Mucosa of gallbladder (tissue), 1 donor: ENCODE measurements at places on chromosomes 6 and 20. TPM values are rescaled to one million over a fixed set of nuclear protein-coding genes. Genes with fewer than 3 reads are reported as not detected.

SLC17A4 gene
- 62.7 TPM for total RNA-seq

DNA sequence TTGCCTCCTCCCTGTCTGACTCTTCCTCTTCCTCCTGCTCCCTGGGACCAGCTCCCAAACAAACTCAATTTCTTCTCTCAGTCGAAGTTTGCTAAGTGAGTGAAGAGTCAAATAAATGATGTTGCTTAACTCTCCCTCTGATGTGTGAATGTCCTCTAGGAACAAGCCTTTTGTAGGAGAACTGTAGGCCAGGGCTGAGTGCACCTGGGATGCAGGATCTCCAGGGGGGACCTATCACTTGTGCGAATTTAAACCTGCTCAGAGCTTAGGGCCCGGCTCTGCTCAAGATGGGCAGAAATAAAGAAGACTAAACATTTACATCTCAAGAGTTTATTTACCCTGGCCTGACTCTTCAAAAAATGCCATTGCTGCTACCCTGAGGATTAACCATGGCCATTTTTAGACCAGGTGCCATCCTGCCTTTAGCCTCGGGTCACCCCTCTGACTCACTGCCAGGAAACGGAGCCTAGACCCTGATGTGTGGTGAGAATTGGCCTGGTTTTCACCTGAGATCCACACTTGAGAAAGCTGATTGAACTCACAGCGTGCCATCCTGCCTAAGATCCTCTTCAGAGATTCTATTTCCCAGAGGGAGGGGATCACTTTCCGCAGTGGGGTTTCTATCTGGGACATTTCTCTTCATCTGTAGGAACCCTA is 63.6 kb upstream of the CD93 start:
- DNase-seq, result no peak

DNA sequence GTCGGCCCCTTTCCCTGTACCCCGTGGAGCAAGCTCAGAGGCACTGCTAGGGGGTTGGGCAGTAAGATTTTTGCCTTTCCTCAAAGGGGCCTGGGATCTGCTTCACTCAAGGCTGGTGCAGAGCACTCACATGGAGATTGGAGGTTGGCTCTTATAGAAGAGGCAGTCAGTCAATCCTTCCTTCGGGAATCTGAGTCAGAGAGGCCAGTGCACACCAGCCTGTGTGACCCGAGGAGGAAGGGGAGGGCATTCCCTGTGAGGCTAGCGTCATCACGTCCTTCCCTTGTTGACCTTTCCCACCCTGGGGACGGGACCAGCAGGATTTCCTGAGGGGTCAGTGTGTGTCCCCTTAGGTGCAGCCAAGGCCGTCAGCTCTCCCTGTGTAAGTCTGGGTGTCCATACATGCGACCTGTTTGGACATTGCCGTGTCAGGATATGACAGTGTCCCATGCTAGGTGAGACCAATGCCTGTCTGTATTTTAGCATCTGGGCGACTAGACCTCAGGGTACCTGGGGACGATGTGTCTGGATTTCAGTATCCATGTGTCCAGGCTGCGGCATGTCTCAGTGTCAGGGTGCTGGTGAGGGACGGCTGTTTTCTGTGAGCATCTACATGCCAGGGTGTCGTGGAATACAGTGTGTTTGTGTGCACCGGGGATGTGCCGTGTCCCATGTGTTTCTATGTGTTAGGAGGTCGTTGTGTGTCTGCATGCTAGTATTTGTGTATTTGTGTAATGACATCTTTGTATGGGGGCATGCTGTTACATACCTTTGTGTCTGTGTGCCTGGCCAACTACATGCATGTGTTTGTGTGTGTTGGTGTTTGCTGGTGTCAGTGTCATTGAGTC is 2.8 kb upstream of the ZNF512B start:
- no peak for DNase-seq

EHMT2 gene
- 63.4 TPM for total RNA-seq

- DNase-seq, result no peak
Observed at GRCh38 chr20:53873230-53873604, 197.2 kb downstream of the BCAS1 start.

C6orf163 gene
- total RNA-seq, result 2.6 TPM

ENPP3 gene
- 1.6 TPM for total RNA-seq

- no peak for DNase-seq
Observed at GRCh38 chr6:14873101-14873500, 372.8 kb upstream of the JARID2 start.

DNA sequence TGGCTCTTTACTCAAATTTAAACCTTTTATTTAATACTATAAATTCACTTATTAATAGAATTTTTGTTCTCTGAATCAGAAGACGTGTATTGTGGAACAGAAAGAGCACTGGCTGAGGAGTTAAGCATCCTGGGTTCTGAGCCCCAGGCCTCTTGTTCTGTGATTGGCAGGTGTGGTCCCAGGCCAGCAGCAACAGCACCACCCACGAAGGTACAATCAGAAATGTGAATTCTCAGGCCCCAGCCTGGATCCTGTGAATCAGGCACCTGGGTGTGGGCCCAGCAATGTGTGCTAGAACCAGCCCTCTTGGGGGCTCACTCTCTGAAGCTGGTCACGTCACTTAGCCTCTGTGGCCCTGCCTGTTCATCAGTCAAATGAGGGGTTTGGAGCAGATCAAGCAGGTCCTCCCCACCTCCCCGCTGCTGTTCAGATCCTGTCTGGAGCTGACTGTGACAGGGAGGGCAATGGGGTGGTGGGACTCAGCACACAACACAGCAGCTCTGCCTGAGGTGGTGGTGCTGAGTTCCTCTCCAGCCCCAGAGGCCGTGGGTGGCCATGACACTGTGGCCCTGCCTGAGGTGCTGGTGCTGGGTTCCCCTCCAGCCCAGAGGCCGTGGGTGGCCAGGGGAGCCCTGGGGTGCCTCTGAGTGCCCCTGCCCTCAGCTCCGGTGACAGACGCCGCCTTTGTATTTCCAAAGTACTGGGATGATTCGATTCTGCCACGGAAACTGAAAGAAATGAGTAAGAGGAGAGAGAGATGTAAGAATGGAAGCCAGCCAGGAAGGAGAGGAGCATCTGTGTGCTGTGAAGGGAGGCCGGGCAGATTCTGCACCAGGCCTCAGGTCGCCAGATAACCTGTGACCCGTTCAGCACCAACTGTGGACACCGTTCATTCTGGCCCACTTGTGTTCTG is 41.6 kb upstream of the FRMD1 start:
- DNase-seq, result peak; percentile 5

- DNase-seq, result peak; percentile 13
Observed at GRCh38 chr6:43009124-43009523, 4.6 kb downstream of the MEA1 start.

DNA sequence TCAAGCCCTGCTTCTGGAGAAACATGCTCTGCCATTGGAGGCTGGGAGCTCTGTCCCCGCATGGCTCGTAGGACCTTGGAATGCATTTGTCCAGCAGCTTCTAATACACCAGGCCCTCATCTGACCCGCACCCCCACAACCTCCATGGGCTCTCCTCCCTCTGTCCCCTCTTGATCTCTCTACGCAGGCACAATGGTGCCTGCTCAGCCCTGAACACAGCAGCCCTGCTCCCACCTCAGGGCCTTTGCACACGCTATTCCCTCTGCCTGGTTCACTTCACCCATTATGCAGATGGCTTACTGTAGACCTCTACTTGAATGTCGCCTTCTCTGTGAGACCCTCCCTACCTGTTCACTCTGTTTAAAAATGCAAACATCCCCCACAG is 27.0 kb upstream of the PTGIS start:
- DNase-seq, result no peak

DNA sequence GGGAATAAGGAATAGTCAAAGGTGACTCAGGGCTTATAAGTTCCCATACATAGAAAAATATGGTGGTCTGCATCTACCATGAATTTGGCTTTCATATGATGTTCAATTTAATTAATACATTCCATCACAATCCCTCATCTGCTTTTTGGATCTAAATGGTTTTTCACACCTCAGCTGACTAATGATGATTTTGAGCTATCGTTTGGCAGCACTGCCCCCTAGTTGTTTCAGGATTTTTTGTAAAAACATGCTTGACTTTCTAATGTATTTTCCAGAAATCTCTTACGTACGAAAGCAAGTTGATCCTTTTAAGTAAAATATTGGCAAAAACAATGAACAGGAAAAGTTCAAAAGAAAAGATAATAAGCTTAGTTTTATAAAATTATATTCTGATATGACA is 408.6 kb upstream of the ADGRB3 start:
- DNase-seq, result no peak

UBE3D gene
- total RNA-seq, result 3.6 TPM

WFDC5 gene
- not detected for total RNA-seq

GRCh38 chr20:47663354-47664067 is 121.8 kb downstream of the SULF2 start:
- DNase-seq, result peak; percentile 78

- DNase-seq, result no peak
Observed at GRCh38 chr6:150588888-150589499, 10.7 kb upstream of the PLEKHG1 start.
